ENCODE measurements at places on chromosomes 11 and 22.

GRCh38 chr22:47328550-47329243, 566.2 kb downstream of the TBC1D22A start:
- DNase-seq: peak; percentile 84

DNA sequence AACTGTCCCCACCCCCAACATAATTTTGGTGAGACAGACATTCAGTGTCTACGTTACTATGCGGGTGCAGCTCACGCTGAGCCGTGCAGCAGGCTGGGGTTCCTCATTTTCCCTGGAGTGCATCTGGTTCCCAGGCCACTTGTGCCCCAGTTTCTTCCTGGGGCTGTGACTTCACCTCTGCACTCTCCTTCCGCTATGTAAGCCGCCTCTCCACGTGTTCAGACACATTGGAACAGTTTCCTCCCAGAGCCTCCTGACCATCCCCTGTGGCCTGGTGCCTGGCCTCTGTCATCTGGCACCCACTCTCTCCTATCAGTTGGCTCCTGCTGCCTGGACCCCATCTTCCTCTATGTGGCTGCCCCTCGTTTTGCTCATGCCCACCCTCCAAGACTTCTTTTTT, 46.2 kb upstream of the A4GALT start:
- no peak for DNase-seq

- no peak for DNase-seq
Measured at GRCh38 chr11:16326679-16327297, 29.6 kb downstream of the SOX6 start.

DNA sequence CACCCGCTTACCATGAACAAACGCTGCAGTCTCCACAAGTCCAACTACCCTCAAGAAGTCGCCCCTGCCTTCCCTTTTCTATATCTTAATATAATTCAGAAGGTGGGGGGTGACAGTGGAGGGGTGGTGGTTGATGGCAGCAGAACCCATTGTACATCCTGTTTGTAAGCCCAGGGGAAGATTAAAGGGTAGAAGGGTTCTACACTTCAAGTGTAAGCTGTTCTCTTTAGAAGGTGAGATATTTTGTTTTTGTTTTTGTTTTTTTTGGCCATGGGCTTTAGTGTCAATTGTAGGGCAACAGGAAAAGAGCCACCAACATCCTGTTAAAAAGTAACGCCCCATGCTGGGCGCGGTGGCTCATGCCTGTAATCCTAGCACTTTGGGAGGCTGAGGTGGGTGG, 34.9 kb upstream of the RRAS2 start:
- DNase-seq: no peak

- DNase-seq: no peak
Measured at GRCh38 chr11:100777736-100778135, 90.6 kb downstream of the ARHGAP42 start.

Data from astrocyte of the cerebellum (primary cell).